ENCODE measurements at places on chromosomes 7 and 10.
A peak's percentile ranks its signal among the peaks of the same experiment; 100 is the strongest.

GRCh38 chr10:77251297-77252013, 386.2 kb downstream of the KCNMA1 start:
- DNase-seq = no peak

DNA sequence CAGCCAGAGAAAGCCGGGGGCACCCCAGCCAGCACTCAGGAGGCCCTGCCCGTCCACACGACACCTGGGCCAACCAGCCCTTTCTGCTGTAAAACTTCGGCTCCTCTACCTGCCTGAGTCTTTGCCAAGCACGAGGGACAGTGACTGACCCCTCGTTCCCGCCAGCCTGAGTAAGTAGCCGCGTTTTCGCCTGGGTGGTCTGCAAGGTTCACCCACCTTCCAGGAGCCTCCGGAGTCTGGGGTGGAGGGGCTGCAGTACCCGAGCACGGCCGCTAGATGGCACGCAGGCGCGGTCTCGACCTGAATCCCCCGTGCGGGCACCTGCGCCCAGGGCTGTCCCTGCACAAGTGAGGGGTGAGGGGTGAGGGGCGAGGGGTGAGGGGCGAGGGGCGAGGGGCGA, 192.7 kb downstream of the PTPRN2 start:
- DNase-seq = peak; percentile 4

DNA sequence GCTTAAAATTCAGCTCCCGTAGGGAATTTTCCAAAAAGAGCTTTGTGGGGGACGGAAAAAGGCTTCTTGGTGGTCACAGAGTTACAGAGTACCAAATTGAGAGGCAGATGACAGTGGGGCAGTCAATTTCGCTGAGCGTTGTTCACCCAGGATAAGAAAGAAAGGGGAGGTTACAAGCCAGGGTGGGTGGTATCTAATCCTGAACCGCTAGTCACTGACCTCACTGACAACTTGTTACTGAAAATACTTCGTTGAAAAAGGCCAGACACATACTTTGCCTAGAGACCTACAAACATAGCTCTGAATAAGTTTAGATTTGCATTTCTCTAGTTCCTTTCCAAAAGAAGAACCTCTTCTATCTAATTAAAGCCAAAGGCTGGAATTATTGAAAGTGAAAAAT, at the start of gene CTNNA3:
Gene CTNNA3 (minus strand): TSS at position 167 of the 400 bp plus-strand sequence.
- DNase-seq = no peak

DNA sequence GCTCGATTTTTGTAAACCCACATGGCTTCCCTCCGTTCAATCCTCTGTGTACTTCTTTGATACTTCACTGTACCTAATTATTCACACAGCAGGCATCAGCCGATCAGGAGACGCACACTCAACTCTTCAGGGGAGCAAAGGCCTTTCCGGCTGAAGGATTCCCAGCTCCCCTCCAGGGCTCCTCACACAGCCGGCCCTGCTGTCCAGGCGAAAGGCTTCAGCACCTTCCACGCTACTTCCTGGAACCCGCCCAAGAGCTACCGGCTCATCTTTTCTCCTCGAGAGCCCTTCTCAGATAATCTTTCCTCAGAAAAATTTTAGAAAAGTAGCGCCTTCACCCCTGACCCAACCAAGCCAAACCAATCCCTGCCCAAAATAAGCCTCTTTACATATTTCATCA, 270.4 kb downstream of the ZMYND11 start:
- DNase-seq = no peak

DNA sequence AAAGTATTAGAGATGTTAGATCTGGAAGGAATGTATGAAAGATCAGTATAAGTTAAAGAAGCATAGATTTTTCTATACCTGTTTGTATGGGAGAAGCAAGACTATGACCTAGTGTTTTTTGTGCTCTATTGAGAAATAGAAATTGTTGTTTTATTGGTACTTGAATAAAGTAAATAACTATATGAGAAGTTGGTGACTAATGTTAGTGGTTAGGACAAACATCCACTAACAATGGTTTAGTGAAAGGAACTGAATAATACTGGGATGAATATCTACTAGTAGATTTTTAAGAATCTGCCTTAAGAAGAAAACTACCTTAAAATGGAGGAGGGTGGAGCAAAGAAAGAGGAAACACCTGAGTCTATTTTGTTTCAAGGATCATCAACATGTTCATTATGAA, 521.1 kb upstream of the POT1 start:
- DNase-seq = no peak

GRCh38 chr7:110281362-110281761, 809.6 kb upstream of the LRRN3 start:
- DNase-seq = no peak

DNA sequence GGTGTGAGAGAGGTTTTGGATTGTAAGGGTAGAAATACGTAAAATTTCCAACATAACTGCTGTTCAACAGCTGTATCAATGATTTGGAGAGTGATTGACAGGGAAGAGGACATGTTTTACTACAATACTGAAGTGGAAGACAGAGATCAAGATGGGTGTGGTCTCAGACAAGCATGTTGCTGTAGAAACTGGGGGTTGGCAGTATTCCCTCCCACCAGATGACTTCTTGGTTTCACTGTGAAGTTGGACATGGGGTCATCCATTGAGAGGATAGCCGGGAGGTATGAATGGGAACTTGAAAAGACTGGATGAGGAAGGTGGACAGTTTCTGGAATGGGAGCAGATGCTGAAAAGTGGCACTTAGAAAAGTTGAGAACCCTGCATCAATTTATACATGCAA, 95.3 kb upstream of the HDAC9 start:
- DNase-seq = no peak

- DNase-seq = no peak
Measured at GRCh38 chr7:111517549-111517951, 44.7 kb downstream of the IMMP2L start.

DNA sequence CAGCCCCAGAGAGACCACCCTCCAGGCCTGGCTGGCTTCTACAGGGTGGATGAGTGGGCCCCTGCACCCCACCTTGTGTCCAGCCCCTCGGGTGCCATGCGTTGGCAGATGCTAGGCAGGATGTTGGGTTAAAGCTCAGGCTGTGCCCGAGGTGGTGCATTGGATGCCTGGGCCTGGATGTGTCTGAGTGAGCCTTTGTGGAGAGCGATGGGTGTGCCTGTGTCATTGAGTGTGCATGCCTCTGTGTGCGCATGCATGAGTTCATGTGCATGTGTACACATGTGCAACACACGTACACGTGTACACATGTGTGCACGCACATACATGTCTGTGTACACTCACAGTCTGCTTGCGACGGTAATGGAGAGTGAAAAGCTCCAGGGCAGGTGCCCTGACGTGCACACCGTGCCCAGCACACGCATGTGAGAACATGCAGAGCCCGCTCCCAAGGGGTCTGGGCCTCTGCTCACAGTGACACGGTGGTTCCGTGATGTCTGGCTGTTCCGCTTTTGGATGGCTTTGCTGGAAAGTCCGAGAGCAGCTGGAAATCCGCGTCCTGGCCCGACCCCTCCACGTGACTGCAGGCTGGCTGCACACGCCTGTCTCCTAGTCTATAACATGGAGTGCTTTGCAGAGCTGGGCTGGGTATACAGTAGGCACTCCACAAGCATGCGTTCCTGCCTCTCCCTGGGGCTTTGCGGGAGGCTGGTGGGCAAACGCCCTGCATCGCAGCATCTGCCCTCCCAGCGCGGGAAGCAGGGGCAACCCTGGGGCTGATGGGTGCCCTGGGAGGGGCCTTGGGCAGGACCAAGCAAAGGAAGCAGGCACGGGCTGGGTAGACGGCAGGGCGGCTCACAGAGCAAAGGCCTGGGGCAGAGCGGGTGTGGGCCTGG, 36.9 kb downstream of the ELFN1 start:
- no peak for DNase-seq

DNA sequence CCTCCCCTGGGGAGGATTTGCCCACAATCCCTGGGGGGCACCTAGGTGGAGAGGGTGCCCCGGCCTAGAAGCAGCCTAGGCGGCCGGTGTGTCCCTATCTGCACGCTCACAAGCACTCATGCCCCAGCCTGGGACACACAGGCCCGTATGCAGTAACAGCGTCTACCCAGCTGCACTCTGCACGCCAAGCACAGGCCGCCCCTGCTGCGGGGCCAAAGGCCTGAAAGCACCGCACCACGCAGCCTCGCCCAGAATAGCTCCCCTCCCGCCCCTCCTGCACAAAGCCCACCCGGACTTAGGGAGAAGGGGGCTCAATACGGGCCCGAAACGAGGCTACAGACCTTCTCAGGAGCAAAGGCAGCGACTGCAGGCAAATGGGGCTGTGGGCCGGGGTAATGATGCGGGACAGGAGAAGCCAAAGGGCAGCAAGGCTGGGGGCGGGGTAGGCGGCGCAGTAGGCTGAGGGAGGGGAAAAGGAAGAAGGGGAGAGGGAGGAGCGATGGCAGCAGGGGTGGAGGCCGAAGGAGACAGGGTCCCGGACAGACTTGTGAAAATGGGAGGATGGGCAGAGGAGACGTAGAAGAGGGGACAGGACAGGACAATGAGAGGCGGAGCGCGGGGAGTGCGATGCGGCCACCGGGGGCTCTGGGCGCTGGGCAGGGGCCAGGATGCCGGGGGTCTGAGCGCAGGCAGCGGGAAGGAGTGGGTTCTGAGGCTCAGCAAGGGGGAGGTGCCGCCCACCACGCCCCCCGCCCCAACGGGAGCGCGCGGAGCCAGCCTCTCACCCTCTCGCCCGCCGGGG, 544 bp downstream of the GPRIN2 start:
- no peak for DNase-seq

DNA sequence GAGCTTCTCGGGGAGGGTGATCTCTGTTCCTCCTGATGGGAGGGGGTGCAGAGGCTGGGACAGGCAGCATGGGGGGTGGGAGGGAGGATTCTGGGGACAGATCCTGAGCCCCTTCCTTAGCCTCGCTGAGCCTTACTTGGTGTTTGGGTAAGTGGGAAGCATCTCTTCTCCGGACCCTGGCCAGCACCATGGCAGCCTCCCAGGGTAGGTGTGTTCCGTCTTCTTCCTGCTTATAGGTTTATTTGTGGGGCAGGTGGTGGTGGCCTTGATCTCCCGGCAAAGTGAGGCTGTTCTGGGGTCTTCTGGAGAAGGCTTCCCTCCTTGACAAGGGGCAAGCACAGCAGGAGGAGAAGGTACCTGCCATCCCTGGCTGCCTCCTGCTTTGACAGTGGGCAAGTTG, 226.9 kb downstream of the GLRX3 start:
- no peak for DNase-seq

GRCh38 chr10:127434006-127434405, 115.1 kb upstream of the NPS start:
- no peak for DNase-seq

All from hematopoietic multipotent progenitor cell treated with erythropoietin and hydrocortisone succinate and interleukin-3 and kit ligand, for 15 days (in vitro differentiated cells).